ENCODE measurements at places on chromosomes 13 and 19.

GRCh38 chr13:21243045-21243897 is 66.8 kb downstream of the MRPL57 start:
- DNase-seq = no peak

DNA sequence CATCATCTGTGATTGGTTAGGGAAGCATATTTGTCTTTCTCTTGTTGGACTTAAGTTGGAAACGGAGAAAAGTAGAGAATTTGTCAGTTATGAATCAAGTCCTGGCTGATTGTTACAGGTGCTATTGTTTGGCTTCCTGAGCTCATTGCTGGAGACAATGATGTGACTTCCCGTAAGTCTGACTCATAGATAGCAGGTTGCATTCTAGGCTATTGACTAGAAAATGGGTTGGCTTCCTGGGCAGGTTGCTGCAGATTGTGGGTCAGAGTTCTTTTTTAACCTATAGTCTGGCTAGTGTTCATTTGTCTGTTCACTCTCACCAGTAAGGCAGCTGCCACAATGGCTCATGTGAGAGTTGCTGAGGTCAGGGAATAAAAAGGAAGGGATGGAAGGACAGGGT is 101.5 kb downstream of the CCNA1 start:
- no peak for DNase-seq

GRCh38 chr13:30697177-30697953 is 38.0 kb upstream of the ALOX5AP start:
- no peak for DNase-seq

- DNase-seq = no peak
These were observed 1.7 kb upstream of the WBP4 start for GRCh38 chr13:41059456-41060081.

GRCh38 chr13:35475960-35476943 is at the start of gene MAB21L1:
Gene MAB21L1 (minus strand): TSS chr13:35476689. CDS start chr13:35476138, 551 bp downstream.
- DNase-seq = peak; percentile 14

DNA sequence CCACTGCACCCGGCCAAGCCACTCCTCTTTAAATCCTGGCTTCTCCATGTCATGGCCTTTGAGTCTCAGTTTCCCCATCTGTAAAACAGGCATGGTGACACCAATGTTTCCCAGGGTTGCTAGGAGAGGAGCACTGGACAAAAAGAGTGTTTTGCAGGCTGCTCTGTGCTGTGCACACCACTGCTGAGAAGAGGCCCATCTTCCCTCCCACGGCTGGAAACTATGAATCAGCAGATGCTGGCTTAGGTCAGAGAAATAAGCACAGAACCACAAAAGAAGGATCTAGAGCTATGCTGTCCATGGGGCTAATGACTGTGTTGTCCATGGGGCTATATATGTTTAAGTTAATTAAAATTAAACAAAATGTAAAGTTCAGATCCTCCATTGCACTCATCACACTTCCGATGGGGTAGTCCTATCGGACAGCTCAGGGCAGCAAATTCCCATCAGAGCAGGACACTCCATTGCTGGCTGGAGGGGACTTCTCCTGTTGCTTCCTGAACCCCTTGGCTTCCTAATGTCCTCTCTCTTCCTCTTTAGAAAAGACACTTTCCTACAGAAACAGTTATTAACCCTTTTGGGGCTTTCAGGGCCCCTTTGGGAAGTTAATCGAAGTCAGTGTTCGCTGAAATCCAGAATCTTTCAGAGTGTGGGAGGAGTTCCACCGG is 37.1 kb downstream of the TSHZ3 start:
- no peak for DNase-seq

DNA sequence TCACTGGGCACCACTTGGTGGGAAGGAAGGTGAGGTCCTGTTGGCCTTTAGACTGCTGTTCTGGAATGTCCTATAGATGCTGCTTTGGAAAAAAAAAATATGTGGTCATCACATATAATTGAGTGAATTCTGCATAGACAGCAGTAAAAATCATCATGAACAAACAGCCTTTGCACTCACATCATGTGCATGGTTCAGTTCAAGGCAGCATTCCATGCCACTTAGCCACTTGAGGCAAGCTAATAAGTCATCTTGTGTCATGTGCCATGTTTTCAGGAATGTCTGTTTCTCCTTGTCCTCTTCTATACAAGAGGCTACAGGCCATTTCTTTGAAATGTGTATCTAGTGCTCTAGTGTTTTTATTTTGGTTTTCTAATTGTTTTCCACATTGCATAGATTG is 43.9 kb upstream of the TSC22D1 start:
- no peak for DNase-seq
